ENCODE measurements at places on chromosomes 1 and 21.
A peak's percentile ranks its signal among the peaks of the same experiment; 100 is the strongest.

GRCh38 chr1:227786673-227787512, 28.6 kb upstream of the PRSS38 start:
- no peak for DNase-seq

GRCh38 chr1:212933815-212934471, 16.4 kb upstream of the VASH2 start:
- no peak for DNase-seq

DNA sequence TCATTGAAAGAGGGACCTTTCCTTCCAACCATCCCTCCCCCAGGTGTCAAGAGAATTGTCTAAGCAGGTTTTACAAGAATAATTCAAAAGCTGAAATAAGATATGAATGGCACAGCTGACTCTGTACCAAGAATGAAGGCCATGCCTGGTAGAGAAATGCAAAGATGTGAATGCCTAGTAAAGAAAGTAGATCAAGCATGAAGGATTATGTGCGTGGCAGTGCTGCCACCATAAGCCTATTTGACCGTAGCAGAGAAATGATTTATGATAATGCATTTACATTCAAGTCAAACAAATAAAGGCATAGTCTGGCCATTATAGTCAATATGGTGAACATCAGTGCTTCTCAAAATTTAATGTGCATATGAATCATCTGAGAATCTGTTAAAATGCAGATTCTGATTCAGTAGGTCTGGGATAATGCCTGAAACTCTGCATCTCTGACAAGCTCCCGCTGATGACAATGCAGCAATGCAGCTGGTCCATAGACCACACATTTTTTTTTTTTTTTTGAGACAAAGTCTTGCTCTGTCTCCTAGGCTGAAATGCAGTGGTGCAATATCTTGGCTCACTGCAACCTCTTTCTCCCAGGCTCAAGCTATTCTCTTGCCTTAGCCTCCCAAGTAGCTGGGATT, 16.6 kb upstream of the CLCA4 start:
- DNase-seq, result no peak

GRCh38 chr1:7620196-7620595, 150.9 kb upstream of the VAMP3 start:
- DNase-seq, result no peak

- DNase-seq, result no peak
These were observed 50.4 kb upstream of the ADAMTS5 start for GRCh38 chr21:27017246-27017645.

DNA sequence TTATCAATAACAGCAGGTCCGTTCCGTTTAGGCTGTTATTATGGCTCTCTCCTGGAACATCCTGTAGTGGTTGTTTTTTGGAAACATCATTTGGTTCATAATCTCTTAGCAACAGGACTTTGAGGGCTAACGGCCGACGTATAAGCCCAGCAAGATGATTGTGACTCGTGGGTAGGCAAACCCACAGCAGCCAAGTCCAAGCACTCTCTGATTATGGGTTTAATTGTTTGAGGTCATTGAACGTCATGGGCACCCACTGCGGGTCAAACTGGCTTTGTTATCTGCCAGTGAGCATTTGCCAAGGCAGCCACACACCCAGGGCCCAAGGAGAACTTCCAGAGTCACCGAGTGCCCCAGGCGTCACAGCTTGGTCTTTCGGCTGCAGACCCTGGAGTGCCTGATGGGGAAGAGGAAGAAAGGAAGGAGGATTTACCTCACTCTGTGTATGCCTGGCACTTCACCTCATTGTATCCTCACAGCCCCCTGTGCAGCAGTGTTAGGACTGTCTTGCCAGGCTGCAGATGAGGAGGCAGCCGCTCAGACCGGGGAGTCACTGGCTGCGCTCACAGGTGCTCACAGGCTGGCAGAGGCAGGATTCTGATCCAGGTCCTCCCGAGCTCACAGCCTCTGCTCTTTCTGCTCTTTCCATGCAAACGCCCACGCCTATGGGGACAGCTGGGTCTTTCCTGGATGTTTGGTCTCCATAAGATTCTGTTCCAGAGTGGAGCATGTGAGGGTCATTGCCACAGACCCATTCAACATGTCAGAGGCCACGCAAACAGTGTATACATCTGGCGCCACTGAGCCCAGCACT, 30.8 kb upstream of the EPS8L3 start:
- no peak for DNase-seq

DNA sequence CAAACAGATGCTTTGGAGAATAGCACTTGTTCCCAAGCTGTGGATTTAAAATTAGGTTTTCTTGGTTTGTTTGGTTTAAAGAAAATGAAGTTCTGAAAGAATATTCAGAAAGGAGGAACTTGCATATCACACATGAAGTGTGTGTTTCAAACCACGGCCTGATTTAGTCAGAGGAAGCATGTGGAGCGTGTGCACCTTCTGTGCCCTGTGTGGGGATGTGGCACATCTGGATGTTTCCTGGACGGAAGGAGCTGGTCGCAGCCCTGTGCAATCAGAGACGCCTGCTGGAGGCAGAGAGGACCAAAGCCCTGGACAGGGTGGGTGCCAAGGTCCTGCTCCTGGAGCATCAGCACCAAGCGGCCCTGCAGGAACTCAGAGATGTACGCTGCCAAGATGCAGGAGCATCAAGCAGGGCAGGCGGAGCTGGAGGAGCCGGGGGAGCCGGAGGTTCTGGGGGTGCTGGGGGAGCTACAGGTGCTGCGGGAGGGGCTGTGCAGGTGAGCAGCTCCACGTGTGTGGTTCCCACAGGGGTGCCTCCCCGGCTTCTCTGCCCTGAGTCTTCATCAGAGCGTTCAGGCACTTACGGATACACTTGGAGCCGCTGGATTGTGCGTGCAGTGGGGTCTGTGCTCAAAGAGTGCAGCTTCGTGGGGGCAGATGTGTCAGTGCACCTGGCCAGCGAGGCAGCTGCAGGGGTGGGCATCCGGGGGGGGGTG, 45.7 kb downstream of the PCNT start:
- DNase-seq, result no peak

DNA sequence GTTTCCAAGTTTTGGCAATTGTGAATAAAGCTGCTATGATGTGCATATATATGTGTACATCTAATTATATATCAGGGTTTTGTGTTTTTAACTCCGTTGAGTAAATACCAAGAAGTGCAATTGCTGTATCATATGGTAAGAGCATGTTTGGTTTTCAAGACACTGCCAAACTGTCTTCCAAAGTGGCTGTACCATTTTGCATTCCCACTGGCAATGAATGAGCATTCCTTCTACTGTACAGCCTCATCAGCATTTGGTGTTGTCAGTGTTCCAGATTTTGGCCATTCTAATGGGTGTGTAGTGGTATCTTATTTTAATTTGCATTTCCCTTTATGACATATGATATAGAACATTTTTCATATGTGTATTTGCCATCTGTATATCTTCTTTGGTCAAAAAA, 246.3 kb downstream of the USH2A start:
- no peak for DNase-seq

GRCh38 chr1:104671684-104672353, 922.1 kb downstream of the AMY1C start:
- no peak for DNase-seq

- no peak for DNase-seq
These were observed 172.2 kb upstream of the L1TD1 start for GRCh38 chr1:62022382-62022983.

GRCh38 chr1:16391411-16391810, 24.4 kb downstream of the SZRD1 start:
- DNase-seq, result no peak

GRCh38 chr1:227437495-227438008, 119.3 kb upstream of the CDC42BPA start:
- peak; percentile 53 for DNase-seq

- DNase-seq, result peak; percentile 31
These were observed 729 bp upstream of the CDCA8 start for GRCh38 chr1:37691497-37692077.

GRCh38 chr21:46297338-46298271, 11.5 kb downstream of the YBEY start:
- no peak for DNase-seq

DNA sequence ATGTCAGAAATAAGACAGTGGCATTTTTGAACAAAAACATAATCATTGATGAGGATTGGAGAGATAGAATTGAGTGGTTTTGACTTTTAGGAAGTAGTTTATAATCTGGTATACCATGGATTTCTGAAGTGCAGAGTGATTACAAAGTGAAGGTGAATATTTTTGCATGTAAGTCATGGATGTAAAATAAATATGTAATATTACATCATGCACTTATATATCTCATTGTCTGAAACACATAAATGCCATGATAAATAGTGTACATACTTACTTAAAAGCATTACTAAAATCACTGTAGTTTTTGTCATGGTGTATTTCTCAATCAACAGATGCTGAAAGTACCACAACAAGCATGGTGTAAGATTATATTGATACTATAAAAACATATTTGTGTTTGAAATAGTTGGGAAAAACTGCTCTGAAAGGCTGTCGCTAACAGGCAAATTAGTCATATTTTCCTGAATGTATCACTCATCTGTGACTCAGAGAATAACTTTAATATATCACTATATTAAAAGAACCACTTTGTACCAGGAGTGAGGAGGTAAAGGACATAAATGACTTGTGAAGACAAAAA, 24.8 kb upstream of the RGS18 start:
- no peak for DNase-seq

GRCh38 chr1:174149216-174149615, 10.1 kb upstream of the RABGAP1L start:
- no peak for DNase-seq

- DNase-seq, result no peak
These were observed 15.5 kb upstream of the PPP1R15B start for GRCh38 chr1:204426971-204427701.

DNA sequence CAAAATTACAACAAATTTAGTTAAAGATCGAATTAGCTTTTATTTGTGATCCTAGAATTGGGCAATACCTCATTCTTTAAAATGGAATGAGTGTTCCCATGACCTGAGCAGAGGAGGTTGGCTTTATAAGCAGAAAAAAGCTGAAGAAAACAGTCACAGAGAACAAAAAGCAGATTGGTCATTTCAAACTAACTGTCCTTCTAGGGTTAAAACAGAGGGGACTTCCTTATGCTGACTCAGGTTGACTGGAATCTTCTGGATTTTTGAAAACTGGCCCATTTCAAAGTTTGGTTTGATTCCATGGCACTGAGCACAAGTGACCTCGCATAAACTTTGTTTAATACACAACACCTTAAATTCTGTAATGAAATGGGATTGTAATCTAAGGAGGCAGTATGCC, 17.6 kb downstream of the NFASC start:
- DNase-seq, result no peak

GRCh38 chr1:233614173-233614742, 352 bp downstream of the KCNK1 start:
- DNase-seq, result no peak

DNA sequence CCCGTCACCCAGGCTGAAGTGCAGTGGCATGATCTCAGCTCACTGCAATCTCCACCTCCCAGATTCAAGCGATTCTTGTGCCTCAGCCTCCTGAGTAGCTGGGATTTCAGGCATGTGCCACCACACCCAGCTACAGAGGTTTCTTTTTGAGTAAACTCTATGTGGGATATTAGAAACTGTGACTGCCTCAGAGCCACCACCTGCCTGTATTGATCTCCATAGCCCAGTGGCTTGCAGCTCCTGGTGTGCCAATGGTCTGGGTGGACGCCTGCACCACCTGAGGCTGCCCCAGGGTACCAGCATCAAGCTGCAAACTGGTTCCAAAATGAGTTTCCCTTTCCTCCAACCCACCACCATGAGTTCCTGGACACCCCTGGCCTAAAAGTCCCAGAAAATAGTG, 89.7 kb upstream of the SLC44A3 start:
- DNase-seq, result no peak

- no peak for DNase-seq
These were observed 20.1 kb upstream of the HPCAL4 start for GRCh38 chr1:39711104-39711965.

DNA sequence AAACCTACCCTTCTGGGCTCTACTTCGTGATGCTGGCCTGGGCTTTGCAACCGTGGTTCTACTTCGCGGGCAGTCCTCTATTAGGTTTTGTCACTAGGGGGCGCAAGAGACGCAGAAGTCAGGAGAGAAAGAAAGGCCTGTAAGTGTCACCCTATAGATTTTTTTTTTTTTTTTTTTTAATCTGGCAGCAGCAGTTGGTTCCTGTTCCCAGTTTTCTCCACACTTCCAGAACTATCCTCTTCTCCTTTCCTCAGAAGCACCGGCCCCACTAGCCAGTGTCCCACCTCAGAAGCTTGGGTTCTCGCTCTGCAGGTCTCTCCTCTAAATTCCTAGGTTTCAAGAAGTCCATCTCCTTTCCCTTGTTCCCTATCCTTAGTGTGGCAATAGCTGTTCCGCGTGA, 9.1 kb upstream of the LCE2D start:
- peak; percentile 20 for DNase-seq

DNA sequence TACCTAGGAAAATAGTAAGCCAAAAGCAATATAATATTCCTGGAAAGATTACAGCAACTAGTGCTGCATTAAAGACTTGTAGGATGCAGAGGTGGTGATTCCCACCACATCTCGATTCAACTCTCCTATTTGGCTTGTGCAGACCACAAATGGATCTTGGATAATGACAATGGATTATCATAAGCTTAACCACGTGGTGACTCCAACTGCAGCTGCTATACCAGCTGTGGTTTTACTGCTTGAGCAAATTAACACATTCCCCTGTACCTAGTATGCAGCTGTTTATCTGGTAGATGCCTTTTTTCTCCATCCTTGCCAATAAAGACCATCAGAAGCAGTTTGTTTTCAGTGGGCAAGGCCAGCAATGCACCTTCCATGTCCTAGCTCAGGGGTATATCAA, 542.7 kb upstream of the ADGRL4 start:
- DNase-seq, result no peak

- DNase-seq, result no peak
These were observed 83.5 kb downstream of the INTS7 start for GRCh38 chr1:211951856-211952255.

- no peak for DNase-seq
These were observed 16.8 kb downstream of the CFAP45 start for GRCh38 chr1:159883134-159883533.

GRCh38 chr1:79193211-79194079, 186.9 kb upstream of the ADGRL4 start:
- DNase-seq, result no peak

DNA sequence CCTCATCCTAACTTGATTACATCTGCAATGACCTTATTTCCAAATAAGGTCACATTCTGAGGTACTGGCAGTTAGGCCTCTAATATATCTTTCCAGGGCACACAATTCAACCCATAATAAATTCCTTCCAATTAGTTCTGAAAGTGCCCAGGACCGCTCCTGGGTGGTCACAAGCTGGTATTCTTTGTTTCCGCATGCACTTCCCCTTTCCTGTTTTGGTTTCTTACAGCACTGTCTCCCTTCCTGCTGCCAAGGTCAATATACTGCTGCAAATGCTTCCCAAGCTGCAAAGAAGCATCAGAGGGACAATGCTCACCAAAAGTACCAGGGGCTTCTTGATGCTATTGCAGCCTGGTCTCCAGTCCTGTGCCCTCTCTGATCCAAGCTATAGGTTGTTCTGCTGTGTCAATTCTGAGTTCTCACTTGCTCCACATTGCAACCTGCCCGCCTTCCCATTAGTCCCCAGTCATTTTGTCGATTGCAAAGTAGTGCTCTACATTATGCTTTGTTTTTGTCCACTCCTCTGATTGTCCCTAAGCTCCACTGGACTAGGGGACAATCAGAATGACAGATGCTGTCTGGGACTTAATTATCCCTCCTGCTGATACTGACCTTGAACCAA, 13.9 kb upstream of the XPR1 start:
- no peak for DNase-seq
